NCI-H1092 (cell line): ENCODE measurements at places on chromosomes 2 and 18.

DNA sequence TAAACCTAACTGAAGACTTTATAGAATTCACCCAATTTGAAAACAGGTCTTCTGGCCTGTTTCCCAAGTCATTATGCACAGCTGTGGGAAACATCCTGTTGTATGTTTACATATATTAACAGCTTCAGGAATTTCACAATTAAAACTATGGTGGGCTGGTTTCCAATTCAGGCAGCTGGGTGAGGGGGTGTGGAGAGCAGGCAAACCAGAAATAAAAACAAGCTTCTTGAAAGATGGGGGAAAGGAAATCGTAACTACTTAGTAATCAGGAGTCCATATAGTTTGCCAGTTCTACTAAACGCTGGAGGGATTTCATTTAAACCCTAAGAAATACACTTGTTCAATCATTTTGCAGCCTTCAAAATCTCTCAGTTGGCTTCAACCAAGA, 22.8 kb downstream of the ATP8B1 start:
- DNase-seq: no peak

GRCh38 chr18:61554946-61555361, 221.7 kb downstream of the CDH20 start:
- no peak for DNase-seq

DNA sequence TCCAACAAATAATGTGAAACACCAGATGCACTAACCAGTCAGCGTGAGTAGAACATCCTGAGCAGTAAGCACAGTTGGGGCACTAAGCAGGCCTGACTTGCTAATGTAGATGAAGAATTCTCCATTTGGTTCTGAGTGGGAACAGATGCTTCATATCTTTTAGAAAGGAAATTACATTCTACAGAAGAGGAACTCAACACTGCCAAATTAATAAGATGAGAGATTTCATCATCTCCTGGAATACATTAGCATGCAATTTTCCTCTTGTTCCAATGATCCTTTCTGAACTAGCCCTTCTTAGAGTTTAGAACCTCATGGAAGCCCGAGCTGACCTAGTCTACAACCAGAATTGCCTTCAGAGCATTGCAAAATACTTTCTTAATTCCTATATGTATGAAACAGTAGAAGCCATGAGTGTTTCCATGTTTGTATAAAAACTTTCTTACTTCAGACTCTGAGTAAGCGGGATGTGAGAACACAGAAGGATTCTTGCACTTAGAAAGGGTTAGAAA, 34.8 kb downstream of the COL5A2 start:
- DNase-seq: no peak

DNA sequence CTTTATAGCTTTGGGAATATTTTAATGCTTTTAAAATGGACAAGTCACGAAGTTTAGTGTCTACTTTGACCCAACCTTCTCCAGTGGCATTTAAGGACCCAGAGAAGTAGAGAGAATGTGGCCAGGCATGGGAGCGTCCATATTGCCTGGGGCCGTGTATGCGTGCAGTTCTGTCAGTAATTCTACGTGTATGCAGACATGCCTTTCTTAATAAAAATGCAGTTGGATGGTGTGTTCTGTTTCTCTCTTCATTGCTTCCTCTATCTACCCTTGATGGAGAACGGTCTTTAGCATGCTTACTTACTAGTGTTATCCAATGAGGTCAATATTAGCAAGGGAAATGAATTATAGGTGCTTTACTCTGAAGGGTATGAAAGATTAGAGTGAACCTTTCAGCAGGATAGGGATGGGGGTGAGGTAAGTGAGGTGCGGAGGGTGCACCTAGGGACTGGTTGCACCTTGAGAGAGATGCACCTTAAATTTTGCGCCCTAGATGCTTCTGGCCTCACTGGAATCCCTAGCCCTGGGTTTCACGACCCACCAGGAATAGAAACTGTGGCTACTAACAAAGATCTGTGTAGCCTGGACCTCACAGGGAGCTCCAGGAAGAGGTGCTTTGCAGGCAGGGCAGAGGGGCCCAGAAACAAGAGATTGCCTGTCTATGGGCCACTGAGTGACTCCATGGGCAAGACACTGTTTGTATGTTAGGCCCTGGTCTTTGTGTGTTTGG, 194.3 kb downstream of the MYCN start:
- DNase-seq: no peak

DNA sequence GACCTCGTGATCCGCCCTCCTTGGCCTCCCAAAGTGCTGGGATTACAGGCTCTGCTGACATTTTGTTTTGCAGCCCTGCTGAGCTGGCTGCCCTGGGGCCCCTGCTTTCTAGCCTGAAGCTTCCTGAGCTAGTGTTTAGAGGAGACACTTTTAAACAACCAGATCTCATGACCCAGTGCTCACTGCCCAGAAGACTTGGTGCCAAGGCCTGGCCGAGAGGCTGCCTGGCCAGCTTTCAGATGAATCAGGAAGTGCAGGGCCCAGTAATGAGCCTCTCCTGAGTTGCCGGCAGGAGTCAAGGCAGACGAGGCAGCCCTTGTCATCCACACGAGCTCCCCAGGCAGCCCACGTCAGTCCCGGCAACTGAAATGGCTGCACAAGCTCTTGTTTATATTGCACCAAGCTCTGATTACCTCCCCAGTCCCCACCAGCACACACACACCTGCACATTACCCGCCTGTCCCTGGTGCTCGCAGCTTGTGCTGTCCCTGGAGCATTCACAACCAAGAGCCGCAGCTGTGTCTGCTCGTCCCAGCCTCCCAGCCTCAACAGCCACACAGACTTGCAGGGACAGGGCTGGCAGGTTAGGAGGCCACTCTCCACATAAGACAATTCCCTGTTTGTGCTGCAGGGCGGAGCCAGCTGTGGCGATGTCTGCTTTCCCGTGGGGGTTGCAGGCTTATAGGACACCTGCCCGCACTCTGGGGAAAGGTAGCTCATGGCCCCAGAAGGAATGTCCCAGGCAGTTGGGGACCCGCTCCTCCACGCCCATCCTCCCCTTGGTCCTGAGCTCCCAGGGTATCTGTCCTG, 331.2 kb upstream of the MYT1L start:
- peak; percentile 62 for DNase-seq

DNA sequence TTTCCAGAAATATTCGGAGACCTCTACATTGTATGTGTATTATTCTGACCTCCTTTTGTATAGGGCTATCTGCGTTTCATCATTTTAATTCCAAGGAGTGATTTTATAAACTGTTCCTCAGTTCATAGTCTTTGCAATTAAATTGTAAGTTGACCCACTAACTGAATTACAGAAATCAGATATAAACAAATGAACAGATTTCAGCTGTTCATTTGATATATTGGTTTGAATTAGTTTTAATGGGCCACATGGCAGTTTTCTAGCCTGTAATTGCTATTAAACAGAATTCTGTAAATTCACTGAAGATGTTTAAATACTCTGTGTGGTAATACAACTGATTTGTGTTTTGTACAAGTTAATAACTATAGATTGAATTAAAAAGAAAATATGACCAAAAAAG, 346.4 kb upstream of the VWC2L start:
- DNase-seq: no peak
